ENCODE measurements at places on chromosomes 5 and 9. TPM values are rescaled to one million over a fixed set of nuclear protein-coding genes. Genes with fewer than 3 reads are reported as not detected.

DNA sequence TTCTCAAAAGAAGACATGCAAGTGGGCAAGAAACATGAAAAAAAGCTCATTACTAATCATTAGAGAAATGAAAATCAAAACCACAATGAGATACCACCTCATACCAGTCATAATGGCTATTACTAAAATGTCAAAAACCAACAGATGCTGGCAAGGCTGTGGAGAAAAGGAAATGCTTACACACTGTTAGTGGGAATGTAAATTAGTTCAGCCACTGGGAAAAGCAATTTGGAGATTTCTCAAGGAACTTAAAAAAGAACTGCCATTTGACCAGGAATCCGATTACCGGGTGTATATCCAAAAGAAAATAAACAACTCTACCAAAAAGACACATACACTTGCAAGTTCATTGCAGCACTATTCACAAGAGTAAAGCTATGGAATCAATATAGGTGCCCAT lies 595.4 kb upstream of the RIOK2 start:
- no peak overlapping the region for H3K4me3 ChIP-seq
- DNase-seq = no peak
- H3K36me3 ChIP-seq = no peaks in the 10 kb centered on the region
- no peaks in the 10 kb centered on the region for H3K27me3 ChIP-seq
- no peaks in the 10 kb centered on the region for H3K4me1 ChIP-seq

DNA sequence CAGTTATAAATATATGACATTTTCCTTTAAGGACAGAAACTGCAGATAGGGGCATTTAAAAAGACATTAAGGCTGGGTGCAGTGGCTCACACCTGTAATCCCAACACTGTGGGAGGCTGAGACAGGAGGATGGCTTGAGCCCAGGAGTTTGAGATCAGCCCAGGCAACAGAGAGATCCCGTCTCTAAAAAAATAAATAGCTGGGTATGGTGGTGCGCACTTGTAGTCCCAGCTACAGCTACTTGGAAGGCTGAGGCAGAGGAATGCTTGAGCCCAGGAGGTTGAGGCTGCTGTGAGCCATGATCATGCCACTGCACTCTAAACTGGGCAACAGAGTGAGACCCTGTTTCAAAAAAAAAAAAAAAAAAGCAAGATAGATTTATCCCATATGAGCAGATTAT lies 63.6 kb downstream of the CSNK1A1 start:
- H3K27me3 ChIP-seq = no peaks in the 10 kb centered on the region
- DNase-seq = no peak
- H3K36me3 ChIP-seq = no peaks in the 10 kb centered on the region
- no peak overlapping the region for H3K4me3 ChIP-seq

Gene SPDL1
- 2.5 TPM for total RNA-seq

DNA sequence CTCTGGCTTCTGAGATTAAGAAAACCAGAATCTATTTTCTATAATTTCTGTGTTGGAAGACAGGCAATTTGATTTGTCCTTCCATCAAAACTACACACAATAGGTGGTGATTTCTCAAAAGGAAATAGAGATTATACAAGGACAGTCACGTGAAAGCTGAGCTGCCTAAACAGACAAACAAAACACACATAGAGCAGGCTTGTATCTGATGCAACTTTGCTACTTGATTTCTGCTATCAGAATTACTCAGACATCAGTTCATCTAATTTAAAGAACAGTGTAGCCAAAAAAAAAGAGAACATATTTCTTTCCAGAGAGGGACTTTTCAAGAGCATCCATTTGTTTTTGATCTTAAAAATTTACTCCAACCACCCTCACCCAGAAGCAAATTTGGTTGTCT lies 2128.3 kb upstream of the C9orf72 start:
- no peak overlapping the region for H3K4me3 ChIP-seq
- H3K27ac ChIP-seq = no peak overlapping the region
- H3K4me1 ChIP-seq = no peaks in the 10 kb centered on the region

GRCh38 chr9:124457887-124458431 lies 7.7 kb downstream of the ADGRD2 start:
- no peak overlapping the region for H3K4me3 ChIP-seq
- H3K36me3 ChIP-seq = no peaks in the 10 kb centered on the region
- no peak for DNase-seq

DNA sequence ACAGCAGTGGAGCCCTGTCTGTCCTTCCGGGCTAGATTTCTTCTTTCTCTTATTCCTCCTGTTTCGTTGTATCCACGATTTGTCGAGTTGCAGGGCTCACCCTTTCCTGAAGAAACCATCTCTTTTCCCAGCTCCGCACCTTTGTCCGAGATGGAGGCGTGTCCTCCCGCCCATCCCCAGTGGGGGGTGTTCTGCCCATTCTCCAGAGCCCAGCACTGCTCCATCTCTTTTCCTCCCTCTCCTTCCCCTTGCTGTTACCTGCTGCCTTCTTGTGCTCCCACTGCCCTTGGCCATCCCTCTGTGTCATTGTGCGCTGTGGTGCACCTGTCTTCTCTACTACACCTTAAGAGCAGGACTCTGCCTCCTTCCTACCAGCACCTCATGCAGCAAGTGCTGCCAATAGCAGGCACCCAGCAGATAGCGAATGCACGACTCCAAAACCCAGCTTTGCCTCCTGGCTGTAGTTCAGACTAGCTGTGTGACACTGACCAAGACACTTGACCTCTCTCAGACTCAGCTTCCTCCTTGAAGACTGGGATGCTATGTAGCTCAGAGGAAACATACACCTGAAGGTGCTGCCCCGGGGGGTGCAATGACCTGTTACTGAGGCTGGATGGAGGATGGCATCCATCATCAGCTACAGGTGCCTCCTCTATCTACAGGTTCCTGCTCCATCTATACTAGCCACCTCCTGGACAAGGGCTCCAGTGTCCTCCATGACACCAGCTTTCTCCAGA lies 8.9 kb downstream of the OR13J1 start:
- no peak overlapping the region for H3K4me3 ChIP-seq
- H3K4me1 ChIP-seq = no peaks in the 10 kb centered on the region
- H3K36me3 ChIP-seq = no peaks in the 10 kb centered on the region
- no peaks in the 10 kb centered on the region for H3K27me3 ChIP-seq
- no peak for DNase-seq
- no peak overlapping the region for H3K27ac ChIP-seq

GRCh38 chr9:105651806-105652205 lies 10.5 kb upstream of the TAL2 start:
- peaks cover 6% of the 10 kb centered on the region for H3K27me3 ChIP-seq
- H3K4me3 ChIP-seq = no peak overlapping the region
- no peak for DNase-seq

Measured in pancreas (tissue), 10 donors.